Endothelial cell of coronary artery (primary cell): ENCODE measurements at places on chromosomes 6 and 20. TPM values are rescaled to one million over a fixed set of nuclear protein-coding genes. Genes with fewer than 3 reads are reported as not detected.

Gene NRSN2
- total RNA-seq = 12.0 and 15.0 TPM in 2 replicates

Gene MARCKS
- 121 and 170 TPM in 2 replicates for total RNA-seq

Gene CRIP3
- not detected in 2 replicates for total RNA-seq

Gene GSTA3
- not detected in 2 replicates for total RNA-seq

Gene MCHR2
- not detected in 2 replicates for total RNA-seq

Gene WFDC12
- not detected in 2 replicates for total RNA-seq

Gene ASIP
- total RNA-seq = not detected in 2 replicates

Gene SUN5
- not detected in 2 replicates for total RNA-seq

Gene TRDN
- not detected in 2 replicates for total RNA-seq

Gene TRIM10
- not detected in 2 replicates for total RNA-seq

Gene MDFI
- total RNA-seq = 20.8 and 42.9 TPM in 2 replicates

Gene ZNF343
- 10.3 and 13.5 TPM in 2 replicates for total RNA-seq

Gene SNPH
- 7.6 and 11.5 TPM in 2 replicates for total RNA-seq

Gene RGS19
- total RNA-seq = 17.0 and 17.5 TPM in 2 replicates

Gene GPR6
- total RNA-seq = not detected in 2 replicates

Gene TRAPPC3L
- total RNA-seq = 0.09 TPM in 2 replicates

Gene PHACTR3
- not detected in 2 replicates for total RNA-seq

Gene GABRR2
- 0.19 and 0.54 TPM in 2 replicates for total RNA-seq

Gene SAMD10
- total RNA-seq = 1.8 and 2.2 TPM in 2 replicates

Gene VSX1
- total RNA-seq = not detected in 2 replicates

Gene BPI
- not detected in 2 replicates for total RNA-seq

Gene IMPG1
- total RNA-seq = not detected in 2 replicates

Gene APCDD1L
- total RNA-seq = 0.09 and 31.3 TPM in 2 replicates

Gene C20orf144
- total RNA-seq = 0.09 TPM in 2 replicates

Gene UNC5CL
- under 0.01 TPM in 1 of 2 replicates, not detected in the other for total RNA-seq

Gene ATP6V1G2
- 0.36 and 0.66 TPM in 2 replicates for total RNA-seq

Gene MAFB
- 0.28 and 0.63 TPM in 2 replicates for total RNA-seq

Gene GMNN
- total RNA-seq = 21.6 and 28.3 TPM in 2 replicates

Gene UST
- total RNA-seq = 0.63 and 3.4 TPM in 2 replicates

Gene HLA-DRB1
- 0.09 and 8.3 TPM in 2 replicates for total RNA-seq

Gene CCR6
- not detected in 2 replicates for total RNA-seq

Gene GMPR
- total RNA-seq = 15.5 and 20.4 TPM in 2 replicates

Gene CPXM1
- 0.09 TPM in 1 of 2 replicates, not detected in the other for total RNA-seq

Gene PGC
- total RNA-seq = not detected in 2 replicates

Gene HMGA1
- 162 and 174 TPM in 2 replicates for total RNA-seq

Gene C6orf118
- total RNA-seq = not detected in 2 replicates

Gene TREML1
- not detected in 2 replicates for total RNA-seq

Gene EPPIN
- not detected in 2 replicates for total RNA-seq

Gene RGS17
- total RNA-seq = 2.5 and 3.3 TPM in 2 replicates

Gene BANF2
- total RNA-seq = not detected in 2 replicates

Gene VSTM2L
- 0.27 and 2.0 TPM in 2 replicates for total RNA-seq

Gene SUMO4
- total RNA-seq = 1.1 and 1.8 TPM in 2 replicates

Gene ME1
- total RNA-seq = 2.8 and 7.8 TPM in 2 replicates

Gene HCRTR2
- total RNA-seq = not detected in 2 replicates
